ENCODE measurements at places on chromosomes 11 and 22.

- no peak overlapping the region for H3K4me3 ChIP-seq
- no peak for DNase-seq
- H3K4me1 ChIP-seq, result no peaks in the 10 kb centered on the region
- no peak overlapping the region for H3K27ac ChIP-seq
Measured at GRCh38 chr22:22462813-22463567, 45.6 kb downstream of the ZNF280B start.

DNA sequence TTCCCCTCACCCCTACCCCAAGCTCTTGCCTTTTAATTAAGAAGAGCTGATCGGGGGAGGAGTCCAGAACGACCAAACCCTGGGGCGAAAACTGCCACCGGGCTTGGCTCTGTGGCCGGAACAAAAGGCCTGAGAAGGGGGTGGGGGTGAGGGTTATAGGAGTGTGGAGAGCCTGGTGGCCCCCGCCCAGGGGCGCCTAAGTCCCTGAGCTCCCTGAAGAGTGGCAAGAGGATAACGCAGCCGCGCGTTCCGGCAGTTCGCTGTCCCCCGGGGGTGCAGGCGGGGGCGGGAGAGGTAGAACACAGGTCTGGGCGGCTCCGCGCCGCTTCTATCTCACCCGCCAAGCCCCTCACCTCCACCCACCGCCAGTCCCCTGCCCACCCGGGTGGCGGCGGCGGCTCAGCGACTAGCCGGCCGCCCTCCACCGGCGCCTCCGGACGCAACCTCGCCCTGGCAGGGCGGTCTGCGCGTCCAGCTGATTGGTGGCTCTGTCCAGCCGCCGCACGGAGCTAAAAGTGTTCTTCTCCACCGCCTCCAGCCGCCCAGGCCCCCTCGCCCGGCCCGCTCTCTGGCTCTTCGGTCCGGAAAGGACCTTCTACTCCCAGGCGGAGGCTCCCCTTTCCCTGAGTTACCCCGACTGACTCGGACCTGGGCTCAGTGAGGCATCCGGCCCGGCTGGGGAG lies 18.7 kb upstream of the BDNF start:
- H3K27me3 ChIP-seq, result peaks cover 94% of the 10 kb centered on the region
- H3K4me1 ChIP-seq, result peaks cover 32% of the 10 kb centered on the region
- peak overlapping the region; percentile 92 for H3K4me3 ChIP-seq

DNA sequence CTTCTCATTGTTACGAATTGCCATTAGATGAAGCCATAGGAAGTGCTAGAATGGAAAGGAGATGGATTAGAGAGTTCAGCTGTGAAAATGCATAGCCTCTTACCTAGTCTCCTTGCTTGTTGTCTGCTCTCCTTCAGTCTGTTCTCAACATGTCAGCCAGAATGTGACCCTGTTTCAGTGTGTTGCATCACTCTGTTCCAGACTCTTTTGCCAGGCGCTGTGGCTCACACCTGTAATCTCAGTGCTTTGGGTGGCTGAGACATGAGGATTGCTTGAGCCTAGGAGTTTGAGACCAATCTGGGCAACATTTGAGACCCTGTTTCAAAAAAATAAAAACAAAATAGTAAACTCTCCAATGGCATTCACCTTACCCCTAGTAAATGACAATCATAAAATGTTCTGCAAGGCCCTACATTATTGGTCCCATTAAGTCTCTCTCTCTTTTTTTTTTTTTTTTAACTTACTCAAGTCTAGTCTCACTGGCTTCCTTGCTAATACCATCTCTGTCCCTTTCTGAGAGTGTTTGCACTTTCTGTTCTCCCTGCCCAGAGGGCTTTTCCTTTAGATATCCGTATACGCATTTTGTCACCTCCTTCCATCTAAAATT lies 39.4 kb downstream of the CYP2R1 start:
- H3K36me3 ChIP-seq, result peaks cover 8% of the 10 kb centered on the region
- no peak overlapping the region for H3K27ac ChIP-seq
- no peaks in the 10 kb centered on the region for H3K27me3 ChIP-seq
- no peak overlapping the region for H3K4me3 ChIP-seq

DNA sequence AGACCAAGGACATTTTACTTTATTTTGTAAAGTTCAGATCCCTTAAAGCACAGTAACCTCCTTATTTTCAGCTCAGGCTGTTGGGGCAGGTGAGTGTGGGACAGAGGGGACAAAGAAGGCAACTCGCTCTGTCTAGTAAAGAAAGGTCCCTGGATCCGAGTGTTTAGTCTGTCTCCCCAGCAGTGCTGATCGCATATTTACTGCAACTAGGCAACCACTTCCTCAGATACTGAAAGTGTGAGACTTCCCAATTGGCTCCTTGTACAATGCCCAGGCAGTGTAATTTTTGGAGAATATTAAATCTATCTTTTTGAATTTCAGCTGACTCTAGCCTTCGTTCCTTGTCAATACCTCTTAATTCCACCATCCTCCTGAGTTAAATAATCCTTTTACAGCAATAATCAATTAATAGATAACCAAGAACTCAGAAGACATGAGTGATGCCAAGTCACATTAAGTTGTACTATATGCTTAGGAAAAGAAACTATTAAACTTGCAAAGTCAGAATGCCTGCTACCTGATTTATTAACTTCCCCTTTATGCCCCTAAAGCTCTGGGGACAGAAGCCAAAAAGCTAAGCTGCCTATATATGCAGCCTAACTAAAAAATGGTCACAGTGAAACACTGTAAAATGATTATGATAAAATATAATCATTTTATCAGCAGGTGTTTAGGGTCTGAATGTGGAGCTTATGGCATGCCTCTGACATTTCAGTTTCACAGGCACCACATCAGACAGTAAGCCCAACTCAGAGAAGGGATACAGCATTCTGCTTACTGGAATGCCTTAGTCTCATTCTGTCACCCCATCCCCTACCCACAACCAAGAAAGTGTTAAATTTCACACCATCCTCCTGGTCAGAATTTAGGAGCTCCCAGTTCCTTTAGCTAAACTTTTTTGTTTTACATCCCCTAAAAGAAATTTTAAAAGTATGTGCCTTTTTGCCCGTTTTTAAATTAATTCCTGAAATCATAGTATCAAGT lies 138.7 kb downstream of the TRIM44 start:
- H3K4me1 ChIP-seq, result peaks cover 31% of the 10 kb centered on the region
- no peaks in the 10 kb centered on the region for H3K27me3 ChIP-seq
- no peak for DNase-seq
- no peak overlapping the region for H3K4me3 ChIP-seq

DNA sequence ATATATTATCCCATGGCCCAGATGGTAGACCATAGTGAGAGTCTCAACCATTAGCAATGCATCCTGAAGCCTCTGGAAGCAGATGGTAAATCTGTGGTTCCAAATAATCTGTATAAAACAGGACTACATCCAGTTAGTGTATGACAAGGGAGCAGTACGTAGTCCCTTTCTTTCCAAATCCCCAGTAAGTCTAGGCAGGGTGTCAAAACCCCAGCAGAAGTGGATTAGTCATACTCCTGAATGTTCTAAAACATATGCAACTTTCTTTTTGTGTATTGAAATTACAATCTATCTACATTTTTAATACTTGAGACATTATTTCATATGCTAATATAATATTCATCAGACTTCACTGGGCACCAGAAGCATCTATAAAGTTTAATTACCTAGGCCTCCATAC lies 295.1 kb upstream of the ANO5 start:
- no peak overlapping the region for H3K27ac ChIP-seq
- DNase-seq, result no peak
- H3K36me3 ChIP-seq, result no peaks in the 10 kb centered on the region
- no peaks in the 10 kb centered on the region for H3K27me3 ChIP-seq
- H3K4me1 ChIP-seq, result no peaks in the 10 kb centered on the region

DNA sequence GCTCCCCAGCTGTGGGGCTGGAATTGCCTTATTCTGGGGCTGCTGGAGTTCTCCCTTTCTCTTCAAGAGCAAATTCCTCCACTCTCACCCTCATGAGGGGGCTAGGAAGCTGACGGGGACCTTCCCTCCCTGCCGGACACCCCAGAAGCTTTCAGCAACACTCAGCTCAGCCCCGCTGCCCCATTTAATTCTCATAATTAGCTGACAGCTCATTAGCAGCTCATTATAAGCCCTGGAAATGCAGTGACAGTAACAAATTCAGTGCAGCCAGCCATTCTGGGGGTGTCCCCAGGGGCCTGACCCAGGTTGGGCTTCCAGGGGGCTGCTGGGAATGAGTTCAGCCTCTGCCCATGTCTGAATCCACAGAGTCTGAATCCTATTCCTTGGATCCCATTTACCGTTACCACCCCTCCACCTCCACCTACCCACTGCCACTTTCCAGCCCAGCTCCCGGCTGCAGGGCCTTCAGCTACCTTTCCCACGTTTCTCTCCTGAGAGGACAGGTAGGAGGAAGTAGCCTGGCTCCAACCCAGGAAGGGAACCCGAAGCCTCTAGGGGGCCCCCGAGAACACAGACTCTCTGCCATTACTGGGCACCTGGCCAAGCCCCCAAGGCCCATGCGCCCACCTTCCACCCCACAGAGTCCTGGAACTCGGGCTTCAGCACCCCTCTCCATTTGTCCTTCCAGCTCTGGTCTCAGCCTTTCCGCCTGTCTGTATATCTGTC lies 101.7 kb upstream of the LMO1 start:
- no peak overlapping the region for H3K4me3 ChIP-seq
- no peak for DNase-seq
- H3K27ac ChIP-seq, result no peak overlapping the region
- H3K4me1 ChIP-seq, result no peaks in the 10 kb centered on the region
- H3K27me3 ChIP-seq, result no peaks in the 10 kb centered on the region

DNA sequence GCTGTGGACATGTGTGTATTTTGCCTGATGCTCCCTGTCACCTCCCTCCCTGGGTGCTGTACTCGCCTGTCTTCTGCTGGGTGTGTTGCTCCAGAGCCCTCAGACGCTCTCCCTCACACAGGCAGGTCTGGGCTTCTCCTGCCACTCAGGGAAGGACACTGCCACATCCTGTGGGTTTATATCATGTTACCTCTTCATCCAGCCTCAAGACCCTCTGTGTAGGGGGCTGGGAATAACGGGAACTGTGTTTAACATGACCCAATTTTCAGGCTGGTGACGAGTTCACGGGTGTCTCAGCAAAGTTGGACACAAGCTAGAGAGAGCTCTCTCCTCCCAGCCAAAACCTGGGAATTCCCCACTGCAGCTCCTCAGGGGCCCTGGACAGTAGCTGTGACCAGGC lies 24.6 kb downstream of the MYBPC3 start:
- no peak overlapping the region for H3K4me3 ChIP-seq
- H3K27ac ChIP-seq, result peak overlapping the region; percentile 92
- H3K4me1 ChIP-seq, result no peaks in the 10 kb centered on the region
- H3K27me3 ChIP-seq, result no peaks in the 10 kb centered on the region
- H3K36me3 ChIP-seq, result peaks cover 7% of the 10 kb centered on the region

GRCh38 chr11:68829581-68829980 lies 12.1 kb downstream of the CPT1A start:
- DNase-seq, result no peak
- no peak overlapping the region for H3K4me3 ChIP-seq
- H3K27ac ChIP-seq, result no peak overlapping the region

GRCh38 chr11:47374720-47375019 lies 3.7 kb downstream of the SPI1 start:
- H3K27ac ChIP-seq, result no peak overlapping the region
- no peaks in the 10 kb centered on the region for H3K36me3 ChIP-seq
- no peak for DNase-seq
- H3K4me1 ChIP-seq, result no peaks in the 10 kb centered on the region
- H3K4me3 ChIP-seq, result no peak overlapping the region
- H3K27me3 ChIP-seq, result peaks cover 3% of the 10 kb centered on the region

DNA sequence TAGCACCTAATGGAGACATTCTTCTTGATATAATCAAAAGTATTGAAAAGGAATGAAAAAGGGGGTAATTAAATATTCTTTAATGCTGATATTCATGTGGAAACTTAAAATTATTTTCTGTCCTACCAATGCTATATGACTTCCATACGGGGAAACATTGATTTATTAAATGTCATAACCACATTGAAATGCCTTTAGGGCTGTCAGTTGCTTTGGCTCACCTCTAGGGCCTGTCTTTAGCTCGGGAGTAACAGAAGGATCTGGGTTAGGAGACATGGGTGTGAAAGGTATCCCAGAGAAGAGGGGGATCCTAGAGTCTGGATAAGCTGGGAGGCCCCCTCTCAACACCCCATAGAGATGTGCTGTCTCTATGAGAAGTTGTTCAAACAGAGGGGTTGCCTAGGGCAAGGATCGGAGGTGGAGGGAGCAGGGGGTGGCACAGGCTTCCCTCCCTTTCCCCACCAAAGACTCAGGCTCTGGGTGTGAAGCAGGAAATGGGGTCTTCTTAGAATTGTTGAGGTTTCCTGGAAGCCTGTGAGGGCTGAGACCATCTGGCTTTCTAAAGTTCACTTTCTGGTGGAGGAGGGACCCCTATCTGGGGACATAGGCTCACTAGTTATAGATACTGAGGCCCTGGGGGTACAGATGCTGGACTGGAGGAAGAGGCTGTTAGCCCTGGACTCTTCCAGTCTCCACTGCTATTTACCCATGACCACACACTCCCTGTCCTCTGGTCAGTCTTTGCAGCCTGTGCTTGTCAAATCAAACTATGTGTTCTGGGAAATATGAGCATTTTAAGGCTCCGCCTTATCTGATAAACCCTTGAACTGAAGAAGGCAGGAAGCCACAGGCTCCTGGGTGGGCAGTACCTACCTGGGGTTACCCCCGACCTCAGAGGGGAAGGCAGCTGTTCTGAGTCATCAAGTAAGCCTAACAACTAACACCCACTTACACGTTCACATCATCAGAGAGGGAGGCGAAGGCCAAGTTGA lies 55.8 kb upstream of the RRAS2 start:
- H3K27ac ChIP-seq, result peak overlapping the region; percentile 28
- H3K4me1 ChIP-seq, result peaks cover 30% of the 10 kb centered on the region
- no peaks in the 10 kb centered on the region for H3K36me3 ChIP-seq

- peaks cover 5% of the 10 kb centered on the region for H3K4me1 ChIP-seq
- H3K36me3 ChIP-seq, result no peaks in the 10 kb centered on the region
- no peak overlapping the region for H3K4me3 ChIP-seq
- DNase-seq, result no peak
- peaks cover 47% of the 10 kb centered on the region for H3K27me3 ChIP-seq
Measured at GRCh38 chr11:17524221-17524620, 20.0 kb downstream of the USH1C start.

DNA sequence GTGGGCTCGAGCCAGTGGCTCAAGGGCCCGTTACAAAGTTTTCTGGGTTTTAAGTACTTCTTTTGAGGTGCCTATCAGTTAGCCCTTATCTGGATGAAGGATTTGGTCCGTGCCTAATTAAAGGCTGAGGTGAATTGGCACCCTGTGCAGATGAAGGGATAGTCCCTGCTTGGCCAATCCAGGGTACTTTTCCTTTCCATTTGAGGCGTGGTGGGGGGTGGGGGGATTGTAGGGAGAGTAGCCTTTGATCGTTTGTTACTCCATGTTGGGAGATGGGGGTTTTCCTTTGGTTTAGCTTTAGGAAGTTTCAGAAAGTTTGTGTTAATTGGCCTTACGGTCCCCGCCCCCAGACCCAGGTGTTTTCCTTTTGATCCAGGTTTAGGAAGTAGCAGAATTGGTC lies 170.8 kb downstream of the DDX10 start:
- H3K27me3 ChIP-seq, result no peaks in the 10 kb centered on the region
- no peak for DNase-seq
- no peak overlapping the region for H3K27ac ChIP-seq
- H3K4me3 ChIP-seq, result no peak overlapping the region
